ENCODE measurements at places on chromosomes 6 and 20. TPM values are rescaled to one million over a fixed set of nuclear protein-coding genes. Genes with fewer than 3 reads are reported as not detected.

Gene HACE1
- 41.7 TPM for total RNA-seq

Gene OPRM1
- total RNA-seq, result not detected

Gene DOP1A
- total RNA-seq, result 50.2 TPM

Gene DEFB113
- not detected for total RNA-seq

DNA sequence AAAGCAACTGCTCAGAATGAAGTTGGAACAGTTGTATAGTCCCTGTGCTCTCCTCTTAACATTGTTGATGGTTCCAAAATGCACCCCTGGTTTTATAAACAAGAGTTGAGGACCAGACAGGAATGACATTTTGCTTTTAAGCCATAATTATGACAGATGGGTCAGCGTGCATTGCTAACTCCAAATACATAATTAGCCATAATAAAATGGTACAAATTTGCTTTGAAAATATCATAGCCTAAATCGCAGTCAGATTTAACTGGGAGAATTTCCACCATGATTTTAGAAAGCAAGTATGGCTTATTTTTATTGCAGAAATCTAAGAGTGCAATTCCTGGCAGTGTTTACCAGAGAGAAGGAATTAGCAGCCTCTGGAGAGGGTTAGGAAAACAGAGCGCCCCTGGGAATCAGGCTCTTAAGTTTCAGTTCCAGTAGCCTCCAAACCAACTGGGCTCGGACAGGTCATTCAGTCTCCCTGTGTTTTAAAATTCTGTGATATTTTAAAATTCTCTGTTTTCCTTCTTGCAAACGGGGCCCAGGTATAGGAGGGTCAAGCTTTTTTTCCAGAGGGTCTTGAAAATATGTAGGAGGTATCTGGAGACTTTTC lies 302.3 kb downstream of the TBC1D7 start:
- no peak for DNase-seq
